Left lung (tissue), 14 donors: ENCODE measurements at places on chromosomes 1 and 21. TPM values are rescaled to one million over a fixed set of nuclear protein-coding genes. Genes with fewer than 3 reads are reported as not detected.

SPRR3 gene
- polyA plus RNA-seq = 0.55 TPM

ERICH3 gene
- polyA plus RNA-seq = 0.98 TPM

- DNase-seq = no peak
Measured at GRCh38 chr1:10856863-10857598, 60.6 kb upstream of the CASZ1 start.

DNA sequence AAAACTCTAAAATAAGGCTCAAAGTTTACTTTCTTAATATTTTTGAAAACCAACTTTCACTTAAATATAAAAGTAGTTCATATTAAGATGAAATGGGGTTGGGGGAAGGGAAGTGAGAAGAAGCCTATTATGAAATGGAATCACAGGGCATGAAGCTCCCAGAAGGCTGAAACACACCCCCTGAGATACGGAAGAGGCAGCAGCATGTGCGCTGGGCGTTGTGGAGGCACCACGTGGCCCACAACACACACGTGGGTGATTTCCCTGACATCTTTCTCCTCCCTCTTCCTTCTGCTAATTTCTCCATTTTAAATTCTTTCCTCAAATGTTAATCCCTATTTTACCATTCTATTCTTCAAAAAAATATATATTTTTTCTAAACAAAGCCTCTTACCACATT is 35.6 kb upstream of the SEC16B start:
- DNase-seq = no peak

DNA sequence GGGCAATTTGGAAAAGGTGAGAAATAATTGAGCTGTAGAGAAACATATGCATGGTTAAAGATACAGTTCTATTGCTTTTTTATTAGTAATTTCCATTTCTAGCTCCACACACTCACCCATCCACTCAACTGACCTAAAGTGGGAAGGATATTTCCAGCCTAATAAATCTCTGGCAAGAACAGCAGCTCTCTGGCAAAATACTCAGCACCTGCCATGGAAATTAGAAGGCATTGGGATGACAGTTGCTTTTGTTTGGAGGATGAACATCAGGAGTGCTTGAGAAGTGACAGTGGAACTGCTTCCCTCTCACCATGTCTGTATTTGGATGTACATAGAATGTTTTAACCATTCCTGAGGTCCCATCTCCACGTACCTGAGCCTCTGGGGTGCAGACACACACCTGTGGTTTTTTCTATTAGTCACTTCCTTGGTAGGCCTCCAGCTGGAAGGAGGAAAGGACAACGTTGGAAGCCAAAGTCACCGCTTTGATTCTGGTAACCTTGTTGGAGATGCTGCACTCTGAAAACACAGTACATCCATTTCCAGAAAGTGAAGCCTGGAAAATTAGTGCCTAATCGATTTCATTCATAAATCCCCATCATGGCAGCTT is 62.3 kb upstream of the RUNX1 start:
- DNase-seq = no peak

- DNase-seq = no peak
Measured at GRCh38 chr1:64623750-64624191, 121.1 kb upstream of the RAVER2 start.
